ENCODE measurements at places on chromosomes 13 and 19.

DNA sequence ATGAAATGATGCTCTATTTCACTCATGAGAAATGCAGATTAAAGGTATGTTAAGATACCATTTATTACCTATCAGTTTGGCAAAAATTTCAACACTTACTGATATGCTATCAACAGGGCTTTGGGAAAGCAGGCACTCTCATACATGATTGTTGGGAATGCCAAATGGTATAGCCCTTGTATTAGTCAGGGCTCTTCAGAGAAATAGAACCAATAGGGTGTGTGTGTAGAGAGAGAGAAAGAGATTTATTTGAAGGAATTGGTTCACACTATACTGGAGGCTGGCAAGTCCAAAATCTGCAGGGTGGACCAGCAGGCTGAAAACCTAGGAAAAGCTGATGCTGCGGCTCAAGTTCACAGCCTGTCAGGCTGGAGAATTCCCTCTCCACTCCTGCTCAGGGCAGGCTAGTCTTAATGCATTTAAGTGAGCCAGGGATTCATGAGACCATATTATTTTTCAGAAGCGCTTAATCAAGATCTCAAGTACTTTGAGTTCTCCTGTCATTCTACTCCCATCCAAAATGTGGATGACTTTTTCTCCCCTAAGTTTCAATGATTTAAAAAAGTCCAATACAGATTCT lies 72.4 kb downstream of the NHLRC3 start:
- no peak for DNase-seq

GRCh38 chr19:12126707-12127106 lies 13.4 kb downstream of the ZNF20 start:
- DNase-seq, result no peak

GRCh38 chr13:80036845-80037504 lies 304.0 kb downstream of the SPRY2 start:
- DNase-seq, result no peak

DNA sequence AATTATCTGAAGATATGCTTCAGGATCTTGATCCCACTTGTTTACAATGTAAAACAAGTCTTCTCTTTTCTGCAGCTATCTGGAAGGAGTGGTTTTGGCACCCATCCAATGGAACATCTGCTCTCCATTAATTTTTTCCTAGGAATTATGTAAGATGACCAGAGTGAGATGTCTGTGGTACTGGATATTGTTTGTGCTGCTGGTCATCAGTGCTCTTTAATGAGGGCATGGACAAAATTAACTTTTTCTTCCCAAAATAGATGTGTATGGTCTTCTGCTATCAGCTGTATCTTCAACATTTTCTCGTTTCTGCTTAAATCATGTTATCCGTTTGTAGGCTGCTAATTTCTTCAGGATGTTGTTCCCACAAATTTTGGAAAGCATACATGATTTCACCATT lies 415.4 kb upstream of the KLHL1 start:
- no peak for DNase-seq

DNA sequence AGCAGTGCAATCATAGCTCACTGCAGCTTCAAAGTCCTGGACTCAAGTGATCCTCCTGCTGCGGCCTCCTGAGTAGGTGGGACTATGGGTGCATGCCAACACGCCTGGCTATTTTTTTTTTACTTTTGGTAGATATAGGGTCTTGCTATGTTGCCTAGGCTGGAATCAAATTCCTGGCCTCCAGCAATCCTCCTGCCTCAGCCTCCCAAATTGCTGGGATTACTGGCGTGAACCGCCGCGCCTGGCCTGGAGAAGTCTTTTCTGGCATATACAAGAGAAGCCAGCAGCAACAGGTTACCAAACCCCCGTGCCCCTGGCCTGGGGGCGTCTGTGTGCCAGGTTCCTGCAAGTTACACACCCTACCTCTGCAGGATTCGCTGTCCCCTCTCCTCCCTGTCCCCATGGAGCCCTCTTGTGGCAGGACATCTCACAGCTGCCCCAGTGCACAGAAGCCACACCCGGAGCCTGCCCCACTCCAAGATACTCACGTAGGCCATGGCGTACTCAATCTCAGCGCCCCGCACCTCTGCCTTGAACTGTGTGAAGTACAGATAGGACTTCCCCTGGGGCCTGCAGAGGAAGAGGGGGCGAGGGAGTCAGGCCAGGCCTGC lies 9.9 kb downstream of the MYDGF start:
- peak; percentile 27 for DNase-seq

GRCh38 chr19:8501516-8501915 lies 924 bp downstream of the PRAM1 start:
- no peak for DNase-seq

GRCh38 chr19:13574933-13575332 lies 68.7 kb upstream of the CACNA1A start:
- DNase-seq, result no peak

GRCh38 chr19:55599842-55600661 lies at the start of gene ZNF524:
TSS of gene ZNF524 (plus strand) at chr19:55600288. CDS start at chr19:55602113, 1,825 bp downstream.
- peak; percentile 92 for DNase-seq

- no peak for DNase-seq
Measured at GRCh38 chr13:59211606-59212005, 952.1 kb downstream of the DIAPH3 start.

All from activated CD4-positive, alpha-beta T cell treated with anti-CD3 and anti-CD28 coated beads, Interleukin-10, Interleukin-2, amounts not matched to agents 100 ng/mL and 50 ng/mL, durations not matched to agents 16 hours and 8 hours (primary cell).